Activated CD8-positive, alpha-beta memory T cell treated with anti-CD3 and anti-CD28 coated beads for 1 hour (primary cell): ENCODE measurements at places on chromosomes 16 and 17.

GRCh38 chr17:27518048-27518447 is 61.8 kb downstream of the KSR1 start:
- DNase-seq = no peak

GRCh38 chr17:4506175-4506813 is 7.6 kb downstream of the SPNS2 start:
- no peak for DNase-seq

GRCh38 chr17:75130632-75131277 is 787 bp downstream of the NT5C start:
- peak; percentile 17 for DNase-seq

DNA sequence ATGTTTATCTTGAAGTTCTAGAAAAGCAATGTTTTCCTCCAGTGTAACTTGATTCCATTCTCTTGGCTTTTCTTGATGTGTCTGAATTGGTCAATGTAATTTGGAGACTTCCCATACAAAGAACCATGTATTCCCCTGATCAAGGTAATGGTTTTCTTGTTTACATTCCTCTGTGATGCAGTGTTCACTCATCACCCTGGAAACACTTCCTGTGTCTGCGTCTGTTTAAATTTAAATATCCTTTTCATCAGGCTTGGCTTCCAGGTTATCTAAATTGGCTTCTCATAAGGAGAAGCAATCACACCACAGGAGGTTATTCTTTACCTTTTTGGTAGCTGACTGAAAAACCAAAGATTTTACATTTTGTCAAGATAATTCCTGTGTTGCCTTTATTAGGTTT is 237.3 kb upstream of the WSCD1 start:
- no peak for DNase-seq

DNA sequence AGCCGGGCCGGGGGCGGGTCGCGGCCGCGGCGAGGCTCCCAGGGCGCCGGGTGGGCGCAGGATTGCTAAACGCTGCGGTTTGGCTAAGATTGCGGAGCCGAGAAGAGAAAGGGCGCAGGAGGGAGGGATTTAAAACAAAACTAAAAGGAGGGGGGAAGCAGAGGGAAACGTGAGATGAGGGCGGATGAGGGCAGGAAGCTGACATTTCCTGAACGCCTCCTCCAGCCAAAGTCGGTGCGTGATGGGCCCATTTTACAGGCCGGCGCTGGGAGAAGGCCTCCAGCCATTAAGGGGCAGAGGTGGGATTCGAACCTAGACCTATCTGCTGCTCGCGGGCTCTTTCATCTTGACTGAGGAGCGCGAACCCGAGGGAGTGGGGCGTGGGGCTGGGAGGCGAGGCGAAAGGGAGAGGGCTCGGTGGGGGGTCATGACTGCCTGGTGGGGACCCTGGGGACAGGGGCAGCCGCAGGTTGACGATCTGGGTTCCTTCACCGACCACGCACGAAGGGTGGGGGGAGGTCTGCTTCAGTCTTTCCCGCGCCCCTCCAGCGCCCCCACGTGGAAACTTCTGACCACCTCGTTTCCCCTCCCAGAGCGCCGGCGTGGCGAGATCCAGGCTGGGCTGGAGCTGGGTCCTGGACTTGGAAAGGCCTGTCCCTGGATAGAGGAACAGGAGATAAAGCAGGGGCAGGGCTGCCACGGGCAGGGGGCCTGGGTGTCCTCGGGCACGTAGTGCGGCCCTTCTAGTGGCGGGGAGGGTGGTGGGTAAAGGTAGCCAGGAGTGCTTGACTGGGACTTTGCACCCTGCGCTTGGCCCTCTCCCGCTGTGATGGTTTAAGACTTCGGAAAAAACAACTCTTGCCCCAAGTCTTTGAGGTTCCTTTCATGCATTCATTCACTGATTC is 3.8 kb upstream of the TAC4 start:
- DNase-seq = peak; percentile 58

DNA sequence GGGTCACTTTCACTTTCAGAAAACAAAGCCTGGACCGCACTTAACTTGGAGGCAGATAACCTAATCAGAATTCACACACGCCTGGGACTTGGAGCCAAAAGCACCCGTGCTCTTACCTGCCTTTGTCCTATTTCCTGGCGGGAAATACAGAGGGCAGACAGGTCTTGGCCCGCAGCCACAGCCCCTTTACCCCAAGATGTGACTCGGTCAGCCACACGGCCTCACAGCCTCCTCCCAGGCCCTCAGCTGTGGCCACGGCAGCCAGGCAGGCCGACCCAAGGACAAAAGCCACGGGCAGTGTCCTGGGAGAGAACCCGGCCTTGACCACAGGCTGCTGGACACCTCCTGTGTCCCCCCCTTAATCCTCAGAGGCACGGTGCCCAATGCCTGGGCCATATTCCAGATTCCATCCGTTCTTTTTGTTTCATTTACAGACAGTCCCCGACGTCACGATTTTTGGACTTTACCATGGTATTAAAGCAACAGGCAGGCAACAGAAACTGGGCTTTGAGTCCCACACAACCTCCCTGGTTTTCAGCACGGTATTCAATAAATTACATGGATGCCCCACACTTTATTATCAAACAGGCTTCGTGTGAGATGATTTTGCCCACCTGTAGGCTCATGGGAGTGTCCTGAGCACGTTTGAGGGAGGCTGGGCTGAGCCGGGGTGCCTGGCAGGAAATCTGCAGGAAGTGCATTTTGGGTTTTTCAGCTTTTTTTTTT is 30.1 kb upstream of the GAA start:
- DNase-seq = no peak

DNA sequence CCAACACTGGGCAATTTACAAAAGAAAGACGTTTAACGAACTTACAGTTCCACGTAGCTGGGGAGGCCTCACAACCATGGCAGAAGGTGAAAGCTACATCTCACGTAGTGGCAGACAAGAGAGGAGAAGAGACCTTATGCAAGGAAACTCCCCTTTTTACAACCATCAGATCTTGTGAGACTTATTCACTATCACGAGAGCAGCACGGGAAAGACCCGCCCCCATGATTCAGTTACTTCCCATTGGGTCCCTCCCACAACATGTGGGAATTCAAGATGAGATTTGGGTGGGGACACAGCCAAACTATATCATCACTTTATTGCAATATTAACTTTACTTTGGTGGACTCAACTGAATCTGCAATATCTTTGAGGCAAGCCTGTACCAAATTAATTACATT is 11.9 kb upstream of the ENGASE start:
- no peak for DNase-seq

- no peak for DNase-seq
Observed at GRCh38 chr16:58515871-58516767, 802 bp downstream of the SETD6 start.

GRCh38 chr17:28506763-28507487 is 777 bp downstream of the FOXN1 start:
- no peak for DNase-seq

DNA sequence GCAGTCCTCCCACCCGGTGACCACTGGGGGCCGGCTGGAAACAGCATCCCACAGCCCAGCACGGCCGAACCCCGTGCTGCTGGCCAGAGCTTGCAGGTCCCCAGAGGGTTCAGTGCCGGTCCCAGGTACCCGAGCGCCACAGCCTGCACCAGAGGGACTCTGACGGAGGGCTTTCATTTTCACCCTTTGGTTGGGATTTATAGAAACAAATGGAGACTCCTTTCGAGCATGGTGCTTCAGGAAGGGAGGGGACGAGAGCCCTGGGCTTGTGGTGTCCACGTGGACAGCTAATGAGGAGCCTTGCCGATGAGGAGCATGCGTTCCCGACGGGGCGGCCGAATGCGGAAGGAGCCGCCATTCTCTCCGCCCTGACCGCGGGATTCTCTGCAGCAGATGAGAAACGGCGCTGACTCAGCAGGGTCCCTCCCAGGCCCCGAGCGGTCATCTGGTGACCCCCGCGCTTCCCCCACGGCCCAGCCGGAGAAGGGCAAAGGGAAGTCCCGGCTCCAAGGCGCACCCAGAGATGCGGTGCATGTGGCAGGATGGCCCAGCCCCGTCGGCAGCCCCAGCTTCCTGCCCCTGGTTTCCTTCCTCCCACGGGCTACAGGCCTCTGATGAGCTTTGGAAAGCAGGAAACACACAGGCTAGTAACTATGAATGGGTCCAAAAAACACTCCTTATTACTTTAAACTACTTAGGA is 9.8 kb downstream of the SLC38A10 start:
- DNase-seq = peak; percentile 6

DNA sequence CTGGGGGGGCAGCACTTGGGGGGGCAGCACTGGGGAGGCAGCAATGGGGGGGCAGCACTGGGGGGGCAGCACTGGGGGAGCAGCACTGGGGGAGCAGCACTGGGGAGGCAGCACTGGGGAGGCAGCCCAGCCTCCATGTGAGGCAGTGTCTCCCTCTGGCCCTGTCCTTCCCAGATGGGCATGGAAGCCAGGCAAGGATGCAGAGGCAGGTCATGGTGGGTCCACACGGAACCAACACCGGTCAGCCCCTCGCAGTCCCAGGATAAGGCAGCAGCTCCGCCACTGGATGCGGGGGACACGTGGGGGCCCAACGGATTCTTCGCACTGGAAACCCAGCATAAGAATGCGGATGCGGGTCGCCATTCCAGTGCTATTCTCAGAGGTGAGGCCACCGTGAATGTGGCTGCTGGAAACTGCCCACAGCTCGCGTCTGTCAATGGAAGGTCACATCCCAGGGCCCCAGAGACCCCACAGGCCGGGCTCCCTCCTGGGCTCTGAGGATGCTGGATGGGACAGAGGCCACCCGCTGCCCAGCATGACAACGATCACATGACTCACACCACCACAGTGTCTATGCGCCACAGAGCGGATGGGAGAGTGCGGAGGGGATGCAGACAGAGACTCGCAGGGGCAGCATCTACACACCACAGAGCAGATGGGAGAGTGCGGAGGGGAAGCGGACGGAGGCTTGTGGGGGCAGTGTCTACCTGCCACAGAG is 59.0 kb downstream of the LMF1 start:
- DNase-seq = no peak

GRCh38 chr17:67421869-67422273 is 44.8 kb downstream of the PITPNC1 start:
- DNase-seq = no peak

- DNase-seq = no peak
Observed at GRCh38 chr17:57803021-57803420, 46.8 kb downstream of the MRPS23 start.

DNA sequence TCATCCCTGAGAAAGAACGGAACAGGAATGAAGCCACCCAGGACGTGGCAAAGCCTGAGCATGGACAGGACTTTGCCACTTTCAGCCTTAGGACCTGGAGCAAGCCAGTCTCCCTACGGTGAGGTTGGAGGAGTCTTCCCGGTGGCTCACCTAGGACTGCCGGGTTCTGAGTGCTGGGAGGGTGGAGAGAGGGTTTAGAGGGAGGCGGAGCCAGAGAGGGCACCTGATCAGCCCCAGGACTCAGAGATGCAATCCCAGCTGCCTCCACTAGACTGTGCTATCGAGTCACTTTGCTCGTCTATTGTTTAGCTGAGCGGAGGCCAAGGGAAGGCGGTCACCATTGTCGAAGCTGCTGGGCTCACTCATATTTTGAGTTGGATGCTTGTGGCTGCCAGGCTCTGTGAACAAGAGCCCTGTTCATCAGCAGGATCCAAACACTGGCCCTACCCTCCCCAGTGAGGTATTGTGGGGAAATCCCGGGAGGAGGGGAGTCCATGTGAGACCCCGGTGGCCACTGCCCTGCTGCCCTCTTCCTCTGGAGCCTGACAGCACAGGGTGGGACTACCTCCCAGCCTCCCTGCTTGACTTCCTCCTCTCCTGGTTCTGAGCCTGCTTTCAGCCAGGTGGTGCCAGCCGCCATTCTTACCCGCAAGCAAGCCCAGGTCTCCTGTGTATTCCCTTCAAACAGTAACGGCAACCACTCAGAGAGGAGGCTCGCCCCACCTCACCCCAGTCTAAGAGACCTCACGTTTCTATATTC is 7.0 kb downstream of the KRT14 start:
- DNase-seq = peak; percentile 4

DNA sequence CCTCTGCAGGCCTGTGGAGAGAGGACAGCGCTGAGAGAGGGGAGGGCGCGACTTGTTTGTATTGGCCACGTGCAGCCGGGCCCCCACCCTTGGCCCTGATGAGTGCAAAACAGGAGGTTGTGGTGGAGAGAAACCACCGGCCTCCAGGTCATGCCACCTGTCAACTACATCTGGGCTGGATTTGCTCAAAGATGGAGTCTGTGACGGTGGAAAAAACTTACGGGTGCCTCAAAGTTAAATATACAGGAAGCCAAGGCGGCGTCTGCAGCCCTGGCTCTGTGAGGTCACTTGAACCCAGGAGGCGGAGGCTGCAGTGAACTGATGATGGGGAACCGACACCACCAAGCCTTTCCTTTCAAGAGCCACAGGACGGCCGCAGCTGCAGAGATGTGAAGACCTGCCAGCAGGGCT is 15.7 kb downstream of the C16orf74 start:
- DNase-seq = peak; percentile 27

GRCh38 chr16:24499193-24499814 is 40.1 kb upstream of the RBBP6 start:
- DNase-seq = no peak

GRCh38 chr17:66518108-66518507 is 215.7 kb downstream of the PRKCA start:
- DNase-seq = no peak

DNA sequence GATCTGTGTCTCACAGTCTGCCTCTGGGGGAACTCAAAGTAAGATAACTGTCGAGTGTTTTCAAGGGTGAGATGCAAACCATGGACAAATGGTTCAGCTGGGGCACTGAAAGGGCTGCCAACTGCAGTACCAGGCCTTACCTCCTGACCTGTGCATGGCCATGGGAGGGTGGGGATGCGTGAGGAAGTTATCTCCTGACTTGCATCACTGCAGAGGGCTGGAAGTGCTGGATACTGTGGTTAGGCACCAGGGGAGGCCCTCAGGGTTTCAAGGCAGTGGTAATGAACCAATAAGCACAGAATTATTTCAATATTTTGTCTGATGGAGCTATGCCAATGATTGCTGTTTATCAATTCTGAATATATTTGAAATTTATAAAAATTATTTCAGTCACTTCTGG is 159.2 kb downstream of the CYLD start:
- no peak for DNase-seq

DNA sequence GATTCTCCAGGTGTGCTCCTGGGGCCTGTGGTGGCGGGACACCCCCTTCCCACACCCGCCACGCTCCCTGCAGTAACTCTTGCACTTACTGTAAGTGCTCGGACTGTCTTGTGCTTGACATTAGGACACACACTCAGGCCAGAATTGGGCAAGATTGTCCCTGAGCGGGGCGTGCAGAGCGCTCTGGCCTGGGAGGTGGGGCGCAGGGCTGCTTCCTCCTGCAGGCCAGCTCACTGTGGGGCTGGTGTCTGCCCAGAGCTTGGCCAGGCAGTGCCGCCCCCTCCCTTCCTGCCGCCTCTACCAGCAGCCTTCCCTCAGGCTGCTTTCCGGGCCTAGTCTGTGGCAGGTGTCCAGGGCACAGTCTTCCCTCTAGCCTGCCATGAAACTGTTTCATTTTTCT is 6.1 kb upstream of the ATP6V0C start:
- DNase-seq = no peak
